ENCODE measurements at places on chromosomes 5 and 9.
A peak's percentile ranks its signal among the peaks of the same experiment; 100 is the strongest.

GRCh38 chr5:139847091-139847490 is 51.5 kb downstream of the PSD2 start:
- DNase-seq: no peak

DNA sequence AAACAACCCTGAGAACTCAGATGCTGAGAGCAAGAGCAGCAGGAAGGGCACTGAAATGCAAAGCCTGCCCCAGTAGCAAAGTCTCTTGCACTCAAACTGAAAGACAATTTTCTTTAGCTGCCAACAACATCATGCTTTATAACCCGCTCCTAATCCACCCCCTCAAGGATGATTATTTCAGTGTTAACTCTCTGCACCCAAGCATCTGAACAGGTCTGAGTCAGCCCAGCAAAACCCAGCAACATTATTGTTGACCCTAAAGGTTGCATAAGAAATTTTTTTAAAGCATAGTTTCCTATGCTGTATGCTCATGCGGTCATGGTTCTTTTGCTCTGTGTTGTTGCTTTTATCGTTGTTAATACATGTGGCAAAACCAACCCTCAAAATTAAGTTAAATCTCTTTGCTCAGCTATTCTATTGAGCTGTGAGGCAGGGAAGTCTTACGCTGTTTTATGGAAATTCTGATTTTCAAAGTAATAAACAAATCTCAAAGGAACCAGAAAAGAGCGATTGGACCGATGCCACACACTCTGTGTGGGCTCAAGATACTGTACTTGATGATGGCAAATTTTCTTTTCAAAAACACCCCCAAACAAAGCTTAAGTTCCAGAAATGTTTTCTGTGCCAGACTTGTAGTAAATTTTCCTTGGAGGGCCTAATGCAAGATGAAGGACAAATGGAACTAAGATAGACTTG is 440.6 kb upstream of the MPDZ start:
- DNase-seq: no peak

- DNase-seq: no peak
Observed at GRCh38 chr5:157026789-157027424, 32.0 kb downstream of the HAVCR1 start.

GRCh38 chr9:121636341-121636865 is 15.0 kb upstream of the DAB2IP start:
- no peak for DNase-seq

GRCh38 chr5:17113174-17113958 is 104.1 kb upstream of the BASP1 start:
- DNase-seq: no peak

GRCh38 chr5:141763541-141763940 is 81.5 kb upstream of the ARAP3 start:
- no peak for DNase-seq

DNA sequence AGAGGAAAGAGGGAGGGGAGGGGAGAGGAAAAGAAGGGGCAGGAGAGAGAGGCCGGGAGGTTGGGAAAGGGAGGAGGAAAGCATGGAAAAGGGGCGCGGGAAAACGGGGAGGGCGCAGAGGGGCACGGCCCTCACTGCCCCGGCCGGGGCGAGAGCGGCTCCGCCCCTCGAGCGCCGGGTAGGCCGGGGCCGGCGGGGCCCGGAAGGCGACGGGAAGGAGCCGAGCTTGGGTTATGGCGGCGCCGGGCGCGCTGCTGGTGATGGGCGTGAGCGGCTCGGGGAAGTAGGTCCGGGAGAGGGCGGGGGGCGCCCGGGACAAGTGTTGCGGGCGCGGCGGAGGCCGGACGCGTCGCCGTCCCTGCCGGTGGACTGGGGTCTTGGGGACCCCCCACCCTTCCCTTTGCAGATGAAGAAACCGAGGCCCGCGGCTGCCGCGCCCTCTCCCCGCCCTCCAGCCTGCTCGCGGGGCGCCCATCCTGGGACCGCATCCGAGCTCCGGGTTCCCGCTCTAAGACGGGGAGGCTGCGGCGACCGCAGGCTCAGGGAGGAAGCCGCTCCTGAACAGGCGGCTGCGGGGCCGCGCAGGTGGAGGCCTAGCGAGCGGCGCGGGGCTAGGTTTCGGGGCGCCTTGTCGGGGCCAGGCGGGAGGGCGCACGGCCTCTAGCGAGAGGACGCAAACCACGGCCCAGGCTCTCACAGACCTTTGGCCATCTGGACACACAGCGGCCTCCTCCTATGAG is at the start of gene IDNK:
TSS of gene IDNK (plus strand) at position 205 of the 740 bp plus-strand sequence. CDS start at position 234, 29 bp downstream.
- peak; percentile 32 for DNase-seq

DNA sequence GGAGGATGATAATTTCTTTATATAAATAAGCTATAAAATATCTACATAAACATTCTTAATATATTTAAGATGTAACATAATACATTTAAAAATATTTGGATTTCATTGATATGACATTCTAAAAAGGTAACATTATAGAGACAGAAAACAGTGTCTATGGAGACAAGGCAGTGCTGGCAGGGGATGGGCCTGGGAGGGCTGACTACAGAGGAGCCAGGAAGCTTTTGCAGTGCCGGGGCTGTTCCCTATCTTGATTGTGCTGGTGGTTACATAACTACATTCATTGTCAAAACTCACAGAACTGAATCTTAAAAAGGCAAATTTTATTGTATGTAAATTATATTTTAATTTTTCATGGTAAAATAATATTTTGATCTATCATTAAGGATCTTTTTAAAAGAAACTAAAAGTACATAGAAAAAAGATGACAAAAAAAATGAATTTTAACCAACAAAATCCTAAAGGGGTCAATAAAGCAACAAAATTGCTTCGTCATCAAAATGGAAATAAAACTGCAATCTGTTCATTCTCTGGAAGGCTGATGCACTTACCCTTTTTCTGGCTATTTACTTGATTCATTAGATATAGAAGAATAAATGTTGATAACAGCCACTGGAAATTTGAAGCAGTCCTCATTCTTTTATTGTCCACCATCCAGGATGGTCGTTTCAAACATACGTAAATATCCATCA is 26.3 kb downstream of the LIFR start:
- DNase-seq: no peak

DNA sequence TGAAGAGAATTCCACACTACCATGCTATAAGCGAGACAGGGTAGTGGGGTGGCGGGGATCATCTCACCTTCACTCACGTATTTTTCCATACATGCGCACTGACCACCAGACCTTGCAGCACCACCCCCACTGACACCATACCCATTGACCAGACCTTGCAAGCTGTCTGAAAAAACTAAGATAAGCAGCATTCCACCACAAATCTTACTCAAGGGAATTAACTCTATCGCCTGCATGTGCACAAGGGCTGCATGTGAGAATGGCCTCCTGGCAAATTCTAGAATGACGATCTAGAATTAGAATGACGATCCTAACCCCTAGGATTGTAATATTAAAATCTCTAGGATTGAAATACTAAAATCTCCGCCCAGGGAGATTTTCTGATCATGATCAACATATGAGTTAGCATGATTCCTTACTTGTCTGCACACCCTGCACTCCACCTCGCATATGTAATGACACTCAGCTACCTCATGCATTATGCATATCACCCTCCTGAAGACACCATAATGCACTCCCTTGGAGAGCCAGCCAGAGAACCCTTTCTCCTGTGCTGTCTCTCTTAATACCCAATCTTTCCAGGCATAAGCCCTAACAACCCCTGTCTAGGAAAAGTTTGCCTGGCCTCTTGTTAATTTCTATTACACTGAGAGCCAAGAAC is 11.7 kb downstream of the SOX30 start:
- no peak for DNase-seq
